ENCODE measurements at places on chromosomes 13 and 19.

GRCh38 chr13:102584434-102584833 lies 12.4 kb upstream of the TPP2 start:
- DNase-seq: no peak

- DNase-seq: no peak
Measured at GRCh38 chr19:40588110-40588854, 11.6 kb downstream of the SHKBP1 start.

GRCh38 chr13:53198017-53198416 lies 169.4 kb downstream of the OLFM4 start:
- no peak for DNase-seq

GRCh38 chr13:51581148-51581820 lies 3.0 kb upstream of the WDFY2 start:
- DNase-seq: no peak

DNA sequence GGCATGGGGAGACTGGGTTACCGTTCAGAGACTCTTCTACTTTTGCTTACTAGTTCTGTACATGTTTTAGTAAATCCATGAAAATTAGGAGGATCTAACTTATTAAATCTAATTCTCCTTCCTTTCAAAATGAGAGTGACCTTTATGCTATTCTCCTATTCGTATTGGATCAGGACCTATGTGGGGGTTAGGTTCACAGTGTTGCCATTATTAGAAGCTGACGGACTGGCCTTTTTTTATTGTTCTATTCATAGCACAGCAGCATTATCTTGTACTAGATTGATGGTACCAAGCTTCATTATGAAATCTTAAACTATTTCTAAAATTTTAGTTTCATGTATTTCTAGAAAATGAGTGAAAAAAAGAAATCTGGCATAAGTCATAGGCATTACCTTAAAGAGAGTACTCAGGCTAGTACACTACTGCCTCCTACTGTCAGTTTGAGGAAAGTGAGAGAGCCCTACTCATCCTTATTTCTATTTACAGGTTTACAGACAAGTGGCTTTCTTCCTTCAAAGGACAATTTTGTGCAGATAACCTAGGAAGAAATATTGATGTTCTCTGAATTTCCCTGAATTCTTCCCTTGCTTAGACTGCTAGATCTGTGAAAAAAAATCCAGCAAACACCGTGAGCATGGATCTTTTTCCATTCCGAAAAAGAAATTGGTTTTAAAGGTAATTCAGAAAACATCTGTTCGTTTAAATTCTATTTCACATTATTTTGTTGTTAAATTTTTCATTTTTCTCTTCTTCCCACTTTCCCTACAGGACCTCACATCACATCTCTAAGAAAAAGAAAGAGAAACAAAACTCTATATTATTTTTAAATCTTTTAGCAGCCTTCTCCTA lies 485.5 kb downstream of the DIAPH3 start:
- no peak for DNase-seq
